ENCODE measurements at places on chromosomes 5 and 9.
A peak's percentile ranks its signal among the peaks of the same experiment; 100 is the strongest.

GRCh38 chr5:177446200-177447065 is at the start of gene PRR7:
Gene PRR7 (plus strand): TSS chr5:177446814. CDS start chr5:177455068, 8,254 bp downstream.
- DNase-seq, result peak; percentile 81

- no peak for DNase-seq
These were observed 26.2 kb downstream of the GOLPH3 start for GRCh38 chr5:32147959-32148358.

GRCh38 chr5:45279109-45279508 is 417.1 kb downstream of the HCN1 start:
- no peak for DNase-seq

GRCh38 chr5:32233696-32234447 is 59.8 kb upstream of the GOLPH3 start:
- DNase-seq, result no peak

DNA sequence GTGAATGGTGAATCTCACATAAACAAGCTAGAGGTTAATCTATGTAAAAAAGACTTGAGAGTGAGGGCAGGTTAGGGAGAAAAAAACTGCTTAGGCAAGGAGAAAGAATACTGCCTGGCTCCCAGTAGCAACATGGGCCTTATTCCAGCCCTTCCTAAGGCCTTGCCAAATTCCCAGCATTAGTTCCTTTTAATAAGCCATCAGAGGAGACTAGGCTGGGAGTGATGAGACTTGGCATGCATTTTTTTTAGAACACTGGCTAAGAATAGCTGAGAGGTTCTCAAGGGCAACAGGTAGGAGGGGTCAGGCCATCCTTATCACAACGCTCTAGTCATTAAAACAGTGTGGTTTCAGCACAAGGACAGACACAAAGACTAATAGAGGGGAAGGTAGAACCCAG is 20.9 kb upstream of the ZBTB43 start:
- DNase-seq, result no peak

DNA sequence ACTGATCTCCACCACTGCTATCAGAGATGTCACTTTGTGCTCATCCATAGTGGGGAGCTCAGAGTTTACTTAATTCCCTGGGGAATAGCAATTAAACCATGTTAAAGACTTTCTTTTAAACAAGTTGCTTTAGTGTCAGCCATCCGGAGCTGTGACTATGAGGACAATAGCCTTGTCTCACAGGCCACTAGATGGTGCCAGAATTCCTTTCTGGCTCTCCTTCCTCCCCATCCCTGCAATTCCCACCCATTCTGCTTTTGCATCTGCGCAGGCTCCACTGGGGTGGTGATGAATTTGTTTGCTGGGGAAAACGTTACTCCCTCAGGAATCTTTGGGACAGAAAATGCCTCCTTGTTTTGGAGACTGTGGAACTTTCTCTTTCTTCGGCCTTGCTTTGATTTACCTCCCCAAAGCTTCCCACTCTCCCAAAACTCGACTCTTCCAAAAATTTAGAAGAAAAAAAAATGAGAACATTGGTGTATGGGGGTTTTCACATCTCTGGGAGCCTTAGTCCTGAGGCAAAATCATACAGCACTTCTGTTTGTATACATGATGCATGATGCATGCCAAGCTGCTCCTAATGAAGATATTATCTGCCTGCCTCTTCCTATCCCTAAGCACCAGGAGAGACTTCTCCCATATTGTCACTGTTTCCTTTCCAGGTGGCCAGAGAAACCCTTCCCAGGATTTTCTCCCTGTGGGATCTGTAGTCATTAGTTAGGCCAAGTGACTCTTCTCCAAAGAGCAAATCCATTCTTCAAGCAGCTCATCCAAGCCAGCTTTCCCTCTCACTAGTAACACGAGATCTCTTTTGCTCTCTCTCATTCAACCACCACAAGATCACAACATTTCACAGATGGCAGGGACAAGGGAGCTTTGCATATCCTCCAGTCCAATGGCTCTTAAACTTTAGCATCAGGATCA is 466.1 kb downstream of the TLR4 start:
- no peak for DNase-seq

- DNase-seq, result no peak
These were observed 89.9 kb downstream of the PIP5K1B start for GRCh38 chr9:68794898-68795297.

GRCh38 chr5:147481376-147481775 is 28.5 kb downstream of the DPYSL3 start:
- DNase-seq, result no peak

DNA sequence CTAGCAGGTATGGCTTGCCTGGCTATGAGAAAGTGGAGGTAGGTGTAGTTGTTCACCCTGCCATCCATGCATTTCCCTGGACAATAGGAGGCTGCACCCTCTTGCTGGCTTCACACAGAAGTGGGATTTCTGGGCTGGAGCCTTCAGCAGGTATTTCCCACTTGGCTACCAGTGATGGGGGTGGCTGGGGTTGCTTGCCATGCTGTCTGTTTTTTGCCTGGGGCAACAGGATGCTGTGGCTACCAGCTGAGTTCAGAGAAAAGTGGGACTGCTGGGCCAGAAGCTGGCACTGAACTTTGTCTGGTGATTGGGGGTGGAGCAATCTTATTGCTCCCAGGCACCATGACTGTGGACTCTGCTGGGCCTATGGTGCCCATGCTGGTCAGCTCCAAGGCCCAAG is 299.6 kb downstream of the FAM170A start:
- DNase-seq, result no peak

GRCh38 chr9:14909601-14909960 is 647 bp downstream of the FREM1 start:
- no peak for DNase-seq

DNA sequence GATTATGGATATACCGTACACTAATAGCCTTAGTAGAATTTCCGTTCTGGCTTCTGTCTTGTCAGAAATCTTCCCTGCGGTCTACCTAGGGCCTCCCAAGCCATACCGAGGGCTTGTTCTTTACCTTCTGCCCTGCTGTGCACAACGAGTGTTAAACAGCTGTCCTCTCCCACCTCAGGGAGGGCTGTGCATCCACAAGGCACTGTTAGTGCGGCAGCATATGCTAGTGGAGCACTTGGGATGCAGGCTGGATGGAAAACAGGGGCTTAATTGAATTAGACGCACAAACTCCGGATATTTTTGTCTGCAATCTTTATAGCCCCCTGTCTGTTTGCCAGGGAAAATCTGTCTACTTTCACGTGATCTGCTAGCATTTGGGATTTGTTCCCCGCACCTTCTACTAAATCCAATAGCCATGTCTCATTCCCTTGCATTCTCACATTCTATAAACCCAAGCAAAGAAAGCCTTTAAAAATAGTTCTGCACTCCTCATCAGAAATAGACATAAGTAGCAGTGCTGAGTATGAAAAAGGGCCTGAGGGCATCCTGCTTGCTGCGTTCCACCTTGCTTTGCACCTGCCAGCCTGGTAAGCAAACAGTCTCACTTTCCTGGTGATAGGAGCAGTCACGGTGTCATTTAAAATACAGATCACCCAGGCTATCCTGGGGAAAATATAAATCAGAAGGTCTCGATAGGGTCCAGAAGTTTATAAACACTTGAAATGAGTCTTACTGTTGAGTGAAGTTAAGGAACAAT is 382.6 kb downstream of the RASEF start:
- no peak for DNase-seq

GRCh38 chr9:127122176-127123063 is at the start of gene ANGPTL2:
Gene ANGPTL2 (minus strand): TSS chr9:127122635. CDS start chr9:127108731, 13,904 bp downstream.
- DNase-seq, result no peak
